ENCODE measurements at places on chromosomes 11 and 22. TPM values are rescaled to one million over a fixed set of nuclear protein-coding genes. Genes with fewer than 3 reads are reported as not detected.

- no peak overlapping the region for H3K27ac ChIP-seq
- no peak for DNase-seq
- H3K4me3 ChIP-seq: no peak overlapping the region
- peaks cover 47% of the 10 kb centered on the region for H3K27me3 ChIP-seq
- H3K36me3 ChIP-seq: no peaks in the 10 kb centered on the region
- H3K4me1 ChIP-seq: no peaks in the 10 kb centered on the region
These were observed 58.7 kb upstream of the PRODH start for GRCh38 chr22:18994701-18995326.

DNA sequence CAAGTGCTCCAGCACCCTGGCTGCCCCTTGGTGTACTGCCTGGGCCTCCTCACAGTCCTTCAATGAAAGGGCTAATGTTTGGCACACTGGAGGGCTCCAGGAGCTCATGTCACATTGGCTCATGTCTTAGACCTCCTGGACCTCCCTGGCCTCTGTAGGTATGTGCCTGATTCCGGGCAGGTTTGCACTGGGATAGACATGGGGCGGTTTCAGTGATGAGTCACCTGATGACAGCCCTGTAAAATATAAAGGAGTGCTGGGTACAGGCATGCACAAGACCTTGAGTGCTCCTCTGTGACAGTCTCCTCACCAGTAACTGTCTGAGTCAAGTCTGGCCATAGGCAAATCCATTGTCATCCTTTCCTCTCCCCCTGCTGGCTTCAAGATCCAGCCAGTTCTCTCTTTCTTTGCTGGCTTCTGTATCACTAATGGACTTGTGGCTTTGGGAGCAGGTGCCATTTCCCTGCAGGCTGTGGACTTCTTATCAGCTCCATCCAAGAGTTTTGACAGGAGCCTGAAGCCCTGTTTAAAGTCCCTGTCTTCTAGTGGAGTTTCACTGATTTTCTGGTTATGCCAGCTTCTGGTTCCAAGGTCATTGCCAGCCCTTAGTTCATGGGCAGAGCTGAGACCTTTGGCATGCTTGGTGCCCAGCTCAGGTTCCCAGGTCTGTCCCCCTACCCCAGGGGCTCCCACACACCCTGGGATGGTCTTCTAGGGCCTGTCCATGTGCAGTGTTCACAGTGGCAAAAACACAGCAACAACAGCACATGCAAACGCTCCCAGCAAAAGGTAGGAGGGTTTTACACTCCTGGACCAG is 22.7 kb upstream of the P2RY2 start:
- H3K36me3 ChIP-seq: no peaks in the 10 kb centered on the region
- H3K4me1 ChIP-seq: peaks cover 10% of the 10 kb centered on the region
- no peak overlapping the region for H3K27ac ChIP-seq

DNA sequence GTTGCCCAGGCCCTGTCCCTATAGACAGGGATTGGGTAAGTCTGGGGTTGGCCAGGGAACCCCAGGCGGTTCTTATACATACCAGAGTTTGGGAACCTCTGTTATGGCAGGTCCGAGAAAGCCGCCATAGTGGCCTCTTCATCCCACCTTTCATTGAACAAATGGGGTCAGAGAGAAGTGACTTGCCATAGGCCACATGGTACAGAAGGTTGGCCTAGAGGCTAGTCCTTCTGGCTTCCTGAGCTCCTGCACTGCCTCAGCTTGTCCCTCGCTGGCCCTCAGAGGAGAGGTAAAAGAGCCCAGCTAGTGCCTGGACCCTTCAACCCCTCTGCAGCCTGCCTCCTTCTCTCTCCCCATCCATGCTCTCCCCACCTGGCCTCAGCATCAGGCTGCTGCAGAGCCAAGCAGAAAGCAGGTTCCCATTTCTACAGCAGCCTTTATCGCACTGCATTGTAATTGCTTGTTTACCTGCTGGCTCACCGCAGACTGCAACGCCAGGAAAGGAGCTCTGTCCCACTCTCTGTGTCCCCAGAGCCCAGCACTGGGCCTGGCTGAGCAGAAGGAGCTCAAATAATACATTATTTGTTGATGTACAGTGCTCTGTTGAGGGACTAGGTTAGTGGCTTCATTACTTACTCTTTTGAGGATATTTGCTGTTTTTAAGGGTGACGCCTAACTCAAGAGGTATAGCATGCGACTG is 103.6 kb downstream of the TRIM29 start:
- no peak overlapping the region for H3K27ac ChIP-seq
- no peak for DNase-seq
- peaks cover 20% of the 10 kb centered on the region for H3K27me3 ChIP-seq
- H3K36me3 ChIP-seq: no peaks in the 10 kb centered on the region
- no peaks in the 10 kb centered on the region for H3K4me1 ChIP-seq
- H3K4me3 ChIP-seq: no peak overlapping the region

DNA sequence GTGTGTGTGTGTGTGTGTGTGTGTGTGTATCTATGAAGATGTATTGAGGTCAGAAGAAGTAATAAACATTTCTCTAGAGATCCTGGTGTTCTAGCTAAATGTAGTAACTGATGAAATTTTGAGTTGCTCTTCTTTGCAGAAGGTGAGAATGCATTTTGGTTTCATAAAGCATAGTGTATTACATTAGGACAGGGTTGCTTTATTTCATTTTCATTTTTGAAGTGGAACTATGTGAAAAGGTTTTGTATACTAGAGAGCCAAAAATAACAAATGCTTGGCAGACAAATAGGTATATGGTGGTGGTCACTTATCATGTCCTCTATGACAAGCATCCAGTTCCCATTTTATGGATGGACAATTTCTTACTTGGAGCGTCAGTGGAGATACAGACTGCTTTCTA is 99.0 kb downstream of the CASP12 start:
- no peaks in the 10 kb centered on the region for H3K36me3 ChIP-seq
- H3K27ac ChIP-seq: no peak overlapping the region
- no peaks in the 10 kb centered on the region for H3K4me1 ChIP-seq
- no peaks in the 10 kb centered on the region for H3K27me3 ChIP-seq
- H3K4me3 ChIP-seq: no peak overlapping the region

GRCh38 chr22:21642584-21643448 is 714 bp downstream of the SDF2L1 start:
- H3K27me3 ChIP-seq: no peaks in the 10 kb centered on the region
- peak overlapping the region; percentile 57 for H3K27ac ChIP-seq
- no peaks in the 10 kb centered on the region for H3K4me1 ChIP-seq
- H3K36me3 ChIP-seq: no peaks in the 10 kb centered on the region
- peak overlapping the region; percentile 76 for H3K4me3 ChIP-seq

- H3K36me3 ChIP-seq: no peaks in the 10 kb centered on the region
- 0 out of 2 replicates have a peak overlapping the region, but pooled peaks have one; percentile 38 for H3K4me3 ChIP-seq
- no peak for DNase-seq
- H3K27me3 ChIP-seq: peaks cover 76% of the 10 kb centered on the region
- H3K4me1 ChIP-seq: no peaks in the 10 kb centered on the region
These were observed 11.4 kb downstream of the PAX6 start for GRCh38 chr11:31799435-31800397.

DNA sequence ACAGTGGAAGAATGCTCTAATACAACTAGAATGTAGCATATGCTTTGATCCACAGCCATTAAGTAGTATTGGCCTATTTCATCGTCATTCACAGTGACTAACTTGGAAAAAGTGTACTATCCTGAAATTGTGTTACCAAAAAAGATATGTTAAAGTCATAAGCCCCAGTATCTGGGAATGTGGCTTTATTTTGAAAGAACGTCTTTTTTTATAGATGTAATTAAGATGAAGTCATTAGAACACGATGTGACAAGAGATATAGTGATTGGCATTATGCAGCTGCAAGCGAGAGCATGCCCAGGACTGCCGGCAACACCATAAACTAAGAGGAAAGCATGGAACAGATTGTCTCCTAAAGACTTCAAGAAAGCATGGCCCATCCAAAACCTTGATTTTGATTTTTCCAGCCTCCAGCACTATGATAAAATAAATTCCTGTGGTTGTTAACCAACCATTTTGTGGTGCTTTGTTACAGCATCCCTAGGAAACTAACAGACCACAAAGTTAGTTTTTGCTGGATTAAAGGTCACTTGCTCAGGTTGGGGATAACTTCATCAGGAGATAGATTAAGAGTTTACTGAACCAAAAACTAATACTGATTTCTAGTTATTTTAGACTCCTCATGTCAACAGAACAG is 870.6 kb upstream of the LRRC4C start:
- H3K36me3 ChIP-seq: no peaks in the 10 kb centered on the region
- H3K27ac ChIP-seq: no peak overlapping the region
- DNase-seq: no peak
- H3K27me3 ChIP-seq: no peaks in the 10 kb centered on the region
- H3K4me3 ChIP-seq: no peak overlapping the region

DNA sequence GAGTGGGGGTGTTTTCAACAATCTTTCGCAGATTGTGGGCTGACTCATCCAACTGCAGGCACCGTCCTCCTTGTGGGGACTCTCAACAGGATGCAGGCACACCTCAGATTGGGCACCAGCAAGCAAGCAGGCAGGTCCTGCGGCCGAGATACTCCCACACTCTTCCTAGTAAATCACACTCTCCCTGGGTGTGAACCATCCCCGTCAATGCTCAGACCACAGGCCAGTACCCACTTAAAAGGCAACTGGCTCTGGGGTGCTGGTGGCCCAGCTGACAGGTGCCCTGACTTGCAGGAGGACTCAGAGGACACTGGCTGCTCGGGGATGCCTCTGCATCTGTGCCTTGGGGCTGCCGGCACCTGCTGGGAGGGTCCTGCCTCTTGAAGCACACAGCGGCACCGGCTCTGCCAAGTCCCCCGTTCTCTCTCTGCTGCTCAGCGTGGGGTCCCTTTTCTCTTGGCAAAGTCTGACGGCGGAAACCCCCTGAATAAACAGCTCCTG is 282.5 kb downstream of the CTTN start:
- H3K4me3 ChIP-seq: no peak overlapping the region
- H3K27ac ChIP-seq: no peak overlapping the region
- no peaks in the 10 kb centered on the region for H3K27me3 ChIP-seq
- no peaks in the 10 kb centered on the region for H3K4me1 ChIP-seq

GRCh38 chr11:110447343-110447742 is 17.6 kb downstream of the FDX1 start:
- peaks cover 3% of the 10 kb centered on the region for H3K36me3 ChIP-seq
- peaks cover 5% of the 10 kb centered on the region for H3K4me1 ChIP-seq
- H3K27me3 ChIP-seq: no peaks in the 10 kb centered on the region
- DNase-seq: no peak

DNA sequence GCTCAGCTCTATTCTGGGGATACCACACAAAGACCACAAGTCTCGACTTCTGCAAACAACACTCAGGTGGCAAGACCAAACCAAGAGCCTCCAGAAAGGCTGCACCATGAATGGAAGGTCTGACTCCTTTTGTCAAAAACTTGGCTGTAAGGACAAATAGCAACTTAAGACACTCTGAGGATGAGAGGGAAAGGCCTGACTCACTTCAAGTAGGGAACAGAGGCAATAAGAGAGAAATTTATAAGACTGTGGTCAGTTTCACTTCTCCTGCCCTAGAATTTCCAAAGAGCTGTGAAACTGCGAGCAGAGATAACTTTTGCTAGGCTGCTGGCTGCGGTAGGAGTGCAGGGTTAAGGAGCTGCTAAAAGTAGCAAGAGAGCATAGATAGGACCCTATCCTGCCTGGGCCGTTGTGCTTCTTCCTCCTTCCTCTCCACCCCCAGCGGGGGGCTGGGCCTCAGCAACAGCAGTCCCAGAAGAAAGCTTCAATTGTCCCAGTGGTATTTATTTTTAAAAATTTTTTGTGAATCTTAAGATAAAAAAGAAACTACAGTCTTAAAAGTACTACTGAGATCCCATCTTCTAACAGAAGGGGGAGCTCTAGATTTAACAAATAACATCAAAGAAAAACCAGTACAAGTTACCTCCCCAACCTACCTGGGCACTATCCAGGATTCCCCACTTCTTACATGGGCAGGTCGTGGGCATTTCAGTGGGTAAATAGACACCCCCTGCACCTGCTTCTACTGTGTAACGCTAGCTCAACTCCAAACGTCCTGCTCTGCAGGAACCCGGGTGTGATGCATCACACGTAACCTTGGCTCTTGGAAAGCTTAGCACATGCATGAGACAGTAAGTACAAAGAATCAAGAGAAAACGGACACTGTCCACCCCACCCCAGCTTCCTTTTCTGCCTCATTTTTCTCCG is 66.4 kb downstream of the SGSM3 start:
- DNase-seq: peak; percentile 73
- peaks cover 22% of the 10 kb centered on the region for H3K4me1 ChIP-seq
- H3K36me3 ChIP-seq: 0 out of 2 replicates have a peak, but pooled peaks cover 4% of the 10 kb centered on the region
- no peaks in the 10 kb centered on the region for H3K27me3 ChIP-seq
- H3K4me3 ChIP-seq: peak overlapping the region; percentile 42

- DNase-seq: peak; percentile 49
- peaks cover 21% of the 10 kb centered on the region for H3K4me1 ChIP-seq
- no peak overlapping the region for H3K4me3 ChIP-seq
- no peaks in the 10 kb centered on the region for H3K27me3 ChIP-seq
- no peaks in the 10 kb centered on the region for H3K36me3 ChIP-seq
These were observed 144.1 kb downstream of the BBOX1 start for GRCh38 chr11:27184458-27185312.

The PITPNM1 gene
- 31.2 TPM for total RNA-seq

The POLA2 gene
- total RNA-seq: 6.7 TPM

The OTOG gene
- total RNA-seq: not detected

The NLRP10 gene
- 19.7 TPM for total RNA-seq

The POU2F3 gene
- total RNA-seq: not detected

The TENM4 gene
- 0.11 TPM for total RNA-seq

The SORL1 gene
- 0.76 TPM for total RNA-seq

The FAM83F gene
- not detected for total RNA-seq

Measured in GM23248 (cell line).